HL-60 (cell line): ENCODE measurements at places on chromosomes 4 and X.

GRCh38 chrX:10099411-10099810, 57.4 kb upstream of the CLCN4 start:
- no peak for DNase-seq

DNA sequence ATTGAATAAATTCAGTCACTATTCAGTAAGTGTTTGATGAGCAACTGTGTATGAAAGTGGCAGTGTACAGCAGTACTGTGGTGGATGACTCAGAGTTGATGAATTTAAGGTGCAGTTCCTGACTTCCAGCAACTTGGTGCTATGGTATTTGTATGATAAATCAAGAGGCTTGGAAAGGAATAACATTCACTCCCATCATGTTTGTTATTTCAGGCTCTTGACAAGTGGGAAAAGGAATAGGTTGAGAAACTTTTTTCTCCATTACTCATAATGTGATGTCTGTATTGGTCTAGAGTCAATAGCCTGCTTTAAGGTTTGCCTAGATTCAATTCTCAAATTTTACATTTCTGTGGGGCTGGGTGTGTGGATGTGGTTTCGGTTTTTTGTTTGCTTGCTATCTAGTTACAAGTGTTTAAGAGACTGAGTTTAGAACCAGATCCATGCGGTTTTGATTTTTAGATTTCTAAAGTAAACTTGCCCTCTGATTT, 35.1 kb upstream of the CYP2U1 start:
- DNase-seq: no peak

GRCh38 chrX:129706400-129707072, 32.2 kb upstream of the XPNPEP2 start:
- no peak for DNase-seq

- DNase-seq: no peak
Measured at GRCh38 chr4:143921181-143921580, 15.8 kb upstream of the GYPE start.

DNA sequence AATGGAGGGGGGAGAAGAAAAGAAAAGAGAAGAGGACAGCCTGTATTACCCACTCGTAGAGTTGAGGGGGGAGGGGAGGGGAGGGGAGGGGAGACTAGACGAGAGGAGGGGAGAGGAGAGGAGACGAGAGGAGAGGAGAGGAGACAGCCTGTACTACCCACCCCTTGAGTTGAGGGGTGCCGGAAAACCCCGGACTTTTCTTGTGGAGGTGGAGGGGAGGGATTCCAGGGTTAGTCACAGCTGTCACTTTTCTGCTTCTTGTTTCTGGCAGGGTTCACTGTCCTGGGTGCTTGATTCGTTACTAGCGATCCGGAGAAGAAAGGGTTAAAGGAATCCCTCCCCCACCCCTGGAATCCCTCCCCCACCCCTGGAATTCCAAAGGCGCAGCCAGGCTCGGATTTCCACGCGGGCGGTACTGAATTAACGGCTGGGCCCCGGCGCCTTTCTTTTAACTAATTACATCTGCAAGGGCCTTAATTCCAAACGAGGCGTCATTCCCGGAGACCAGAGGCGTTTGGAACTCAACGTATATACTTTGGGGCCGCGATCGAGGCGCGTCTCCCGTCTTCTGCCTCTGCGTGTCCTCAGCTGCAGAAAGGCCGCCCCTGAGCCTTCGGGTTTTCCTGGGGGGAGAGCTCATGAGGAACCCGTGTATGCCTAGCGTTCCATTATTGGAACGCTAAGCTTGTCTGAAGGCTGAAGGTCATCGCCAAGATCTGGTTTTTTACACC, 20.1 kb upstream of the CSF2RA start:
- peak; percentile 40 for DNase-seq

GRCh38 chr4:3124070-3124767, 49.7 kb downstream of the HTT start:
- DNase-seq: no peak

GRCh38 chr4:98544141-98544817, 114.1 kb downstream of the TSPAN5 start:
- no peak for DNase-seq

GRCh38 chr4:77194989-77195388, 38.0 kb downstream of the CCNG2 start:
- DNase-seq: no peak

- DNase-seq: no peak
Measured at GRCh38 chrX:42602566-42602965, 175.4 kb downstream of the PPP1R2C start.

- no peak for DNase-seq
Measured at GRCh38 chr4:128700659-128701350, 108.7 kb upstream of the JADE1 start.

GRCh38 chrX:79400623-79401022, 33.5 kb upstream of the ITM2A start:
- no peak for DNase-seq
